ENCODE measurements at places on chromosomes 12 and 14. TPM values are rescaled to one million over a fixed set of nuclear protein-coding genes. Genes with fewer than 3 reads are reported as not detected.

The PUS7L gene
- total RNA-seq, result 23.4 TPM

The DHRS4L2 gene
- 3.6 TPM for total RNA-seq

The PRIMA1 gene
- total RNA-seq, result 2.5 TPM

The SYNE3 gene
- total RNA-seq, result 0.03 TPM

The REM2 gene
- total RNA-seq, result 1.7 TPM

The MTRFR gene
- total RNA-seq, result 12.7 TPM

The KRT2 gene
- not detected for total RNA-seq

The HOXC9 gene
- not detected for total RNA-seq

The LRCOL1 gene
- total RNA-seq, result not detected

The ZNF268 gene
- 54.2 TPM for total RNA-seq

The RFX4 gene
- 3.4 TPM for total RNA-seq

The SNRPF gene
- 37.0 TPM for total RNA-seq

The DBX2 gene
- total RNA-seq, result 0.06 TPM

The KRT79 gene
- total RNA-seq, result not detected

The TTC9 gene
- total RNA-seq, result 3.5 TPM

The RFLNA gene
- 1.4 TPM for total RNA-seq

The PZP gene
- total RNA-seq, result not detected

The GNB3 gene
- total RNA-seq, result 7.6 TPM

The KRT80 gene
- total RNA-seq, result 0.12 TPM

The IQSEC3 gene
- total RNA-seq, result 1.0 TPM

The DCN gene
- total RNA-seq, result not detected

The TMCC3 gene
- 7.2 TPM for total RNA-seq

The ITPK1 gene
- total RNA-seq, result 34.6 TPM

The KCNA5 gene
- total RNA-seq, result 0.19 TPM

The APOF gene
- total RNA-seq, result not detected

The LRP1 gene
- total RNA-seq, result 13.9 TPM

The TCL1B gene
- not detected for total RNA-seq

The OTX2 gene
- 453 TPM for total RNA-seq

The CRY1 gene
- 36.7 TPM for total RNA-seq

The ANKS1B gene
- 7.9 TPM for total RNA-seq

The ASB2 gene
- total RNA-seq, result not detected

The SLC38A4 gene
- 2.5 TPM for total RNA-seq

The ARHGAP9 gene
- 0.62 TPM for total RNA-seq

The TAS2R13 gene
- 2.4 TPM for total RNA-seq

The SYT10 gene
- 1.2 TPM for total RNA-seq

The B4GALNT3 gene
- 30.8 TPM for total RNA-seq

The ENDOU gene
- not detected for total RNA-seq

The MYH7 gene
- total RNA-seq, result 0.19 TPM

The TAPBPL gene
- not detected for total RNA-seq

The PRICKLE1 gene
- total RNA-seq, result 4.0 TPM

The TAMALIN gene
- total RNA-seq, result 7.4 TPM

The NTS gene
- not detected for total RNA-seq

The NRXN3 gene
- 5.9 TPM for total RNA-seq

The ADCY4 gene
- not detected for total RNA-seq
